ENCODE measurements at places on chromosomes 16 and 17. TPM values are rescaled to one million over a fixed set of nuclear protein-coding genes. Genes with fewer than 3 reads are reported as not detected.

Gene KIF2B
- not detected for total RNA-seq

Gene RNF222
- total RNA-seq, result not detected

DNA sequence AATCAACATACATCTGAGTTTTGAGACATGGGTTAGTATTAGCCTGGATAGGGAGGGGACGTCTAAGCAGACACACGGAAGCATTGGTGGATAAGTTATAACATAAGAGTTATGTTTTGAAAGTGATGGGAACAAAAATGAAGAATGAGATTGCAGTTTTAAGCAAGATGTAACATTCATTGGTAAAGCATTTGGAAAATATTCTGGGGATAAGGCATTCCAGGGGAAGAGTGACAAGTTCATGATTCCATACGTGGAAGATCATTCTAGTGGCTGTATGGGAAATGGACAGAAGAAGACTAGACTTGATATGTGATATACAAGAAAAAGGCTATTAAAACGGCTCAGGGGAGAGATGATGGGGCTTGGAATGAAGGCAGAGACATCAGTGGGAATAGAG, 632.9 kb downstream of the CDH8 start:
- DNase-seq, result no peak

- DNase-seq, result no peak
These were observed 6.8 kb downstream of the CACNG1 start for GRCh38 chr17:67051155-67051538.

- no peak for DNase-seq
These were observed 7.4 kb downstream of the RNF40 start for GRCh38 chr16:30769379-30770089.

DNA sequence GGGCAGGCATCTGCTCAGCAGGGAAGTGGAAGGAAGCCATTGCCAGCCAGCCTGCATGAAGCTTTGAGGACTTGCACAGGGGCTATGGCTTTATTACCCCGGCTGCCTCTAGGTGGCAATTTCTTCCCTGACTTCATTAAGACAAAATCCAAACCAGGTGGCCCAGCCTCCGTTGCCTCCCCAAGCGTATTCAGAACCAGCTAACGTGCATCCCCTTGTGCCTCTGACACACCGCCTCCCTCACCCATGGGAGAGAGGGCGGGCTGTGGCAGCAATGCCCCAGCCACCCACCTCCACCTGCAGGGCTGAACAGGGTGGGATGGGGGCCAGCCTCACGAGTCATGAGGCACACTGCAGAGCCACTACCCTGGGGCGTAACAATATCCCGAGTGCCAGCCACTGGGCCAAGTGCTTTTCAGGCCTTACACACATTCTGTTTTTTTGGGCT, 6.8 kb downstream of the KIFC3 start:
- peak; percentile 79 for DNase-seq
